CD4-positive, alpha-beta T cell treated with Interleukin-1 beta for 1 hour (primary cell): ENCODE measurements at places on chromosomes 16 and 17.
A peak's percentile ranks its signal among the peaks of the same experiment; 100 is the strongest.

- DNase-seq = no peak
These were observed 78.9 kb downstream of the IRX5 start for GRCh38 chr16:55009581-55009980.

DNA sequence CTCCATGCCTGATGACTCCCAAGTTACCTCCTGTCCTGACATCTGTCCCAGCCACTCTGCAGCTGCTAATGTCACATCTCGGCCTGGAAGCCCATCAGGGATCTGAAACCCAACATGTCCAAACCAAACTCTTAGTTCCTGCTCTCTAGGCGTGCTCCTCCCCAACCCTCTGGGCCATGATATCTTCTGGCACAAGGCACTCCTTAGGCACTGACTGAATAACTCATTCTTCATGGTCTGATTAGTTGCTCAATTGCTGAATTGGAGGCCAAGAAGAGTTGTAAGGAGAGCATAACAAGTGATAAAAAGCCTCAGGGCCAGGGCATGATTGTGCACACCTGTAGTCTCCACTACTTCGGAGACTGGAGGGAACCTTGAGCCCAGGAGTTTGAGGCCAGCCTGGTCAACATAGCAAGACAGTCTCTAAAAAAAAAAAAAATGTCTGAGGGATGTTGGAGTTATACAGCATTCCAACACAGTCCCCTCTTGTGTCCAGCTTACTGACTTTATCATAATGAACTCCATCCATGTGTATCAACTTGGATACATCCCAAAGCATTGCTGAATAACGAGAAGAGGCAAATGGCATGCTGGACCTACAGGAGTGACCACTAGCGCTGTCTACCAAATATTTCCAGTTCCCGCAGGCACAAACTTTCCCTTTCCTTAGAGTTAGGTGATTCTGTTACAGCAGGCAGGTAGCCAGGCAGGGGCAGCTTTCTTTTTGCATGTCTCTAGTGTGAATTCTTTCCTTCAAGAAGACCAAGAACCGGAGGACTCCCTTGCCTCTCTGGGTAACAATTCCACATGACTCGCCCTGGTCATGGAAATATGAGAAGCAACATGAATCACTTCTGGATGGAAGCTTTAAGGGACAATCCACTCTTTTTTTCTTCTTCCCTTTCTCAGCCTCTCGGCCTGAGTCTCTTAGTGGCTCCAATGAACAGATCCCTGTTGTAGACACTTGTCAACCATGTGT, 18.1 kb upstream of the SHCBP1 start:
- no peak for DNase-seq

- peak; percentile 43 for DNase-seq
These were observed 744 bp downstream of the CMIP start for GRCh38 chr16:81445143-81445961.

GRCh38 chr16:79358188-79358587, 242.3 kb downstream of the MAF start:
- no peak for DNase-seq

DNA sequence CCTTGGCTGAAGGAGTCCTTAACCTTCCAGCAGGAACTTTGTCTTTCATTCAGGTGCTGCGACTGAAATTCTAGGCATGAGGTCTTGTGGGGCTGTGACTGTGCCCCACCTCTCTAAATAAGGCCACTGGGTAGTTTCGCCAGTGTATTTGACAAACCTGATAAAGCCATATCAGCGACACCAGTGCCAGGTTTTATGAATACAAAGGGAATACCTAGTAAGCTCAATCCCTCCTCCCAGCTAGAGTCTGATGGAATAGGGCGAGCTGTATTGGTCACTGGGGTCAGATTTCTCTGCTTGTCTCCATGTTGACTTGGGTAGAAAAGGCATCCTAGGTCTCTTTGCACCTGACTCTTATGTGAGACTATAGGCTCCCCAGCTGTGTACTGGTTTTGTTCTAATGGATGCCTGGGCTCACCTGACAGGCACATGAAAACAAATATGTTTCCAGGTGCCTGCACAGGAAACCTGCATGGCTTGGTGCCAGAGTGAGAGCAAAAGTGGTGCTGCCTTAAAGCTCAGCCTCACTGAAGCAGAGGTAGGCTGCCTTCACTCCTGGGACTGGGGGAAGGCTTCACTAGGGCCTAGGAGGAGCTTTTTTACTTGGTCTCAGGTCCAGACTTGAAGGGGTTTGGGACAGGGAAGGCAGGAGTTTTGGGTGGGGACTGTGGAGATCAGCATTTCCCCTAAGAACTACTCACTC, 8.3 kb downstream of the SLC7A6 start:
- peak; percentile 61 for DNase-seq

GRCh38 chr17:7354262-7354843, 603 bp upstream of the TMEM95 start:
- no peak for DNase-seq

GRCh38 chr17:6903326-6903900, 71.9 kb upstream of the TEKT1 start:
- no peak for DNase-seq

GRCh38 chr16:17921357-17921978, 415.1 kb downstream of the NPIPA8 start:
- DNase-seq = peak; percentile 52
